H4 (cell line): ENCODE measurements at places on chromosomes 4 and X. TPM values are rescaled to one million over a fixed set of nuclear protein-coding genes. Genes with fewer than 3 reads are reported as not detected.

The FDCSP gene
- total RNA-seq: 0.45 and 3.6 TPM in 2 replicates

The ARSJ gene
- total RNA-seq: 21.4 and 24.4 TPM in 2 replicates

The CXorf65 gene
- total RNA-seq: not detected in 2 replicates

The VCX gene
- total RNA-seq: 68.2 and 79.3 TPM in 2 replicates

The MAGEA10 gene
- not detected in 2 replicates for total RNA-seq

The FGFBP2 gene
- total RNA-seq: 0.10 and 0.27 TPM in 2 replicates

The SHROOM2 gene
- total RNA-seq: 2.5 and 3.6 TPM in 2 replicates

The GAB1 gene
- total RNA-seq: 9.0 and 16.8 TPM in 2 replicates

The PLS3 gene
- 126 and 161 TPM in 2 replicates for total RNA-seq

The MAGEA4 gene
- total RNA-seq: not detected in 2 replicates

The CDKL2 gene
- 0.02 and 0.31 TPM in 2 replicates for total RNA-seq

The NR3C2 gene
- 1.2 and 1.9 TPM in 2 replicates for total RNA-seq

The ETDA gene
- total RNA-seq: not detected in 2 replicates

The SATL1 gene
- not detected in 2 replicates for total RNA-seq

The CLDN2 gene
- total RNA-seq: not detected in 2 replicates

The HTN3 gene
- total RNA-seq: not detected in 2 replicates

The SLC9A6 gene
- 19.9 and 22.4 TPM in 2 replicates for total RNA-seq

The MAGEB1 gene
- not detected in 2 replicates for total RNA-seq

The MAGEA6 gene
- 65.0 and 82.7 TPM in 2 replicates for total RNA-seq

The NHS gene
- total RNA-seq: 5.9 and 6.4 TPM in 2 replicates

The FAM9C gene
- not detected in 2 replicates for total RNA-seq

The MUC7 gene
- not detected in 2 replicates for total RNA-seq

The NOX1 gene
- total RNA-seq: not detected in 2 replicates

The APOO gene
- 40.5 and 58.9 TPM in 2 replicates for total RNA-seq

The HHIP gene
- total RNA-seq: 0.16 and 0.23 TPM in 2 replicates

The DDX3X gene
- total RNA-seq: 116 and 181 TPM in 2 replicates

The FAAH2 gene
- total RNA-seq: not detected in 2 replicates

The PGAM4 gene
- not detected in 2 replicates for total RNA-seq

The DCLK2 gene
- 4.5 and 6.5 TPM in 2 replicates for total RNA-seq

The P2RY8 gene
- 0.25 TPM in 1 of 2 replicates, not detected in the other for total RNA-seq

The MAB21L2 gene
- 52.5 and 54.5 TPM in 2 replicates for total RNA-seq

The NSG1 gene
- total RNA-seq: 7.5 and 8.9 TPM in 2 replicates

The CT47B1 gene
- not detected in 2 replicates for total RNA-seq

The OPRPN gene
- not detected in 2 replicates for total RNA-seq

The EMCN gene
- not detected in 2 replicates for total RNA-seq

The ADH7 gene
- not detected in 2 replicates for total RNA-seq

The ARX gene
- total RNA-seq: not detected in 2 replicates

The SPANXN1 gene
- total RNA-seq: 0.15 TPM in 1 of 2 replicates, not detected in the other

The COL4A5 gene
- 26.0 and 39.4 TPM in 2 replicates for total RNA-seq

The GPR82 gene
- total RNA-seq: not detected in 2 replicates

The FAM53A gene
- total RNA-seq: 0.04 and 0.46 TPM in 2 replicates
